Endodermal cell (in vitro differentiated cells): ENCODE measurements at places on chromosomes 12 and 14. TPM values are rescaled to one million over a fixed set of nuclear protein-coding genes. Genes with fewer than 3 reads are reported as not detected.

RIC8B gene
- total RNA-seq = 9.8 to 24.9 TPM (median 23.3 TPM) in 3 replicates

DNA sequence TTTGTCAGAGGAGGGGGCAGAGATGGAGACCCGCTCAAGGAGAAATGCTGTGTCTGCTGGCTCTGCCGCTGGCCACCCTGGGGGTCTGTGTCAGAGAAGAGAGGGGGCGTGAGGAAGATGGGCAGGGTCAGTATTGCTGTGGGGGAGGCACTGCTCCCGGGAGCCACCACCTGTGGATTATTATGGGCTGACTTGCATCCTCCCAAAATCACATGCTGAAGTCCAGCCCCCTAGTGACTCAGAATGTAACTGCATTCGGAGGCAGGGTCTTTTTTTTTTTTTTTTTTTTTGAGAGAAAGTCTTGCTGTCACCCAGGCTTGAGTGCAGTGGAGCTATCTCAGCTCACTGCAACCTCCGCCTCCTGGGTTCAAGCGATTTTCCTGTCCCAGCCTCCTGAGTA is 12.3 kb downstream of the ABCD4 start:
- DNase-seq = peak; percentile 70

UNC79 gene
- total RNA-seq = 12.4 and 14.4 TPM in 2 replicates

IPO4 gene
- total RNA-seq = 67.4 and 73.5 TPM in 2 replicates

- no peak for DNase-seq
These were observed 75.1 kb upstream of the NUDT4 start for GRCh38 chr12:93302331-93303229.

GRCh38 chr14:36495666-36496065 is 24.4 kb downstream of the NKX2-1 start:
- DNase-seq = no peak

- no peak for DNase-seq
These were observed 1.3 kb downstream of the STRAP start for GRCh38 chr12:15883536-15883935.

- peak; percentile 97 for DNase-seq
These were observed at the start of gene SLC35F4 for GRCh38 chr14:57865403-57866198. Gene SLC35F4 (minus strand): TSS chr14:57866092.

- DNase-seq = peak; percentile 94
These were observed 22.6 kb downstream of the OR10G3 start for GRCh38 chr14:21557084-21557901.

GRCh38 chr12:2624543-2625288 is 170.1 kb upstream of the FKBP4 start:
- peak; percentile 96 for DNase-seq

DNA sequence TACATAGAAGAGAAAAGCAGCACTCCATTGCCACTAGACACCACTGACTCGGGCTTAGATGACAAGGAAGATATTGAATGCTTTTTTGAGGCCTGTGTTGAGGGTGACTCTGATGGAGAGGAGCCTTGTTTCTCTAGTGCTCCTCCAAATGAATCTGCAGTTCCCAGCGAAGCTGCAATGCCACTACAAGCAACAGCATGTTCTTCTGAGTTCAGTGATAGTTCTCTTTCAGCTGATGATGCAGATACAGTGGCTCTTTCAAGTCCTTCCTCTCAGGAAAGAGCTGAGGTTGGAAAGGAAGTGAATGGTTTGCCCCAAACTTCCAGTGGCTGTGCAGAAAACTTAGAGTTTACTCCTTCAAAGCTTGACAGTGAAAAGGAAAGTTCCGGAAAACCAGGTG is 114.5 kb upstream of the NPAS3 start:
- no peak for DNase-seq
